Progenitor cell of endocrine pancreas (in vitro differentiated cells): ENCODE measurements at places on chromosomes 7 and 10. TPM values are rescaled to one million over a fixed set of nuclear protein-coding genes. Genes with fewer than 3 reads are reported as not detected.
A peak's percentile ranks its signal among the peaks of the same experiment; 100 is the strongest.

The OPALIN gene
- total RNA-seq, result not detected in 2 replicates

DNA sequence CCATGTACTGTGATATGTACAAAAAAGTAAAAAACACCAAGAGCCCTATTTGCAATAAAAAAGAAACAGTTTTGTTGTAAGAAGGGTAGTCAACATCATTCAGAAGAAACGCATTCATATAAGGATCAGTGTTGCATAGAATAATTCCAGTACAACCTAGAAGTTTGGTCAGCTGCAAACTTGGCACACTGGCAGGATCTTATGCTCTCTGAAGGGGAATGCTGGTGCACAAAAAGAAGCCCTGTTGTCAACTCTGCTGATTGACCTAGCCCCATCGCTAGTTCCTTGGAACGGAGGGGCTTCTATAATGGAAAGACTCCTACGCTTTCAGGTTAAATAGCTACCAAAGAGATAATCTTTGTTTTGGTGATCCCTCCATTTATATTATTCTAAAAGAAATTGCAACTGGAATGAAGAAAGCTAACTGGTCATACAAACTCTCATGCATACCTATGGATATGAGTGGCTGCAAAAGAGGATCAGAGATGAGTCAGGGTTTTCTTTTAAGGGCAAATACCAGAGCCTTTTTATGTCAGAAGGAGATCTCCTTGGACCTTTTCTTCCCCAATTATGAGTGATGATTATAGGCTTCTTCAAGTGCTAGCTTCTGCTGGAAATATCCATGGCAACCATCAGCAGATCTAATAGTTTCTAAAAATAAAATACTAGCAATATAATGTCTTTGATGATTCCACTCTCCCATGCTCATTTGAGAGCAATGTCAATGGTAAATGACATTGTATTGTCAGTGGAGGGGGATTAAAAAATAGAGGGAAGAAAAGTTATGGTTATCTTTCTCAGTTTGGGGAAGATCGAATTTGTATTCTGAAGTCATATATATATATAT is 312.4 kb upstream of the CACNA2D1 start:
- DNase-seq, result no peak

- DNase-seq, result no peak
Measured at GRCh38 chr10:95245425-95246055, 45.3 kb downstream of the PDLIM1 start.

DNA sequence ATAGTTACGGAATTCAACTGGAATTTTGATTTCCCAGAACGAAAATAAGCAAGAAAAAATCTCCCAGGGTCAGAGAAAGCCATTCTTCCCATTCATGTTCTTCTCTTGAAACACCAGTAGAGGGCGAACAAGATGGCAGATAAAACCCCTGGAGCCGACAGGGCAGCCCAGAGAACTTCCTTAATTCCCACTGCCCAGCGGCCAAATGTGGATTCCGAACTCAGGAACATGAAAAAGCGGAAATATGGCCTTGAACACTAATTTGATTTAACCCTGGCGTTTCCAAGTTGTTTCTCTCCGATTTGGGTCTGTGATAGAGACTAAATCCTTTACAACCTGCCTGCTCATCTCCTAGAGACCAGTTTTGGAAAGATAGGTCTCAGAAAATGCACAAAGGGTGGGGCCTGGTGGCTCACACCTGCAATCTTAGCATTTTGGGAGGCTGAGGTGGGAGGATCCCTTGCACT is 100.7 kb upstream of the WAC start:
- DNase-seq, result peak; percentile 20

DNA sequence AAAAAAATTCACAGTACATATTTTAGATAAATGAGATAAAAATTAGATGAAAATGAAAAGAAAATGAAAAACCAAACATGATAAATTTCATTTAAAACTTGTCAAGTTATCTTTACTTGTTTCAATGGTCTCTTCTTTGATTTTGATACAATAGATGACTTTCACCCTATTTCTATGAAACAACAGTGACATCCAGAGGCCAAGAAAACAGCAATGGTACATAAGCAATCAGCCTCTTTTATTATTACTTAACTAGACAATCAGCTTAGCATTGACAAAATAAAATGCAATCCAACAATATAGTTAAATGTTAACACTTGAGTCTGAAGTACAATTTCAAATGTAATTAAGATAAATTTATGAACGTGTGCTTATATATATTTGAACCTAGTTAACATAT is 74.8 kb upstream of the GPR37 start:
- DNase-seq, result no peak

GRCh38 chr7:132232406-132232805 is 343.9 kb downstream of the PLXNA4 start:
- DNase-seq, result no peak

- DNase-seq, result no peak
Measured at GRCh38 chr7:28328822-28329660, 83.3 kb upstream of the CREB5 start.

GRCh38 chr10:31749981-31750840 is 178.4 kb downstream of the ARHGAP12 start:
- DNase-seq, result no peak
